Activated T-helper 1 cell treated with anti-CD3 and anti-CD28 coated beads, Interleukin-2, amount 50 U/mL, for 16 hours (primary cell): ENCODE measurements at places on chromosomes 2 and 18.

DNA sequence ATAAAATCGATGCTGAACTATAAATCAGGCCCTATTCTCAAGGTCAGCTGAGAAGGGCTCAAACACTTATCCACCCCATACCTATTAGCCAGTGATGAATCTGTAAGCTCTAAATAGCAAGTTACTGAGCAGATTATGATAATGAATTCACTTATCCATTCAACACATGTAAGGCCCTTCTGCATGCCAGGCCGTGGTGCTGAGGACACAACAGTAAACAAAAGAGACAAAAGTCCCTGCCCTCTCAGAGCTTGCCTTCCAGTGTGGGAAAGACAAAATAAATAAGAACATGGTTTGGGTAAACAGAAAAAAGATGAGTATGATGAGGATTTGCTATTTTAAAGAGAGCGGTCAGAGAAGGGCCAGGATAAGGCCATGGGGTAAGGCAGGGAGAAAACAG is 11.7 kb downstream of the TTC32 start:
- DNase-seq, result no peak

DNA sequence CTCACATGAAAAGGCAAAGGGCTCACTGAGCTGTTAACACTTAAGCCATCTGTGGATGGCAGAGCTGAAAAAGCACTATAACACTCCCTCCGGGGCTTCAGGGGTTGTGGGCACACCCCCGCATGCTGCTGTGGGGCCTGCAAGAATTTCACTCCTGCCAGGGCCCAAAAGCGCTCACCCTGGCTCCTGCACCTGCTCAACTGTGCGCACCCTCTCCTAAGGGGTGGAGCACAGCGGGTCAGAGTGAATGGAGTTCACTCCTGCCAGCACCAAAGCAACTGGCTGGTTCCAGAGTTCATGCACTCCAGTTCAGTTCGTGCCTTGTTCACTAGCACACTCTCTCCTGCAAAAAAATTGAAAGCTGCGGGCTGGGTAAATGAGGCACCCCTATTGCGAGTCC is 814.2 kb upstream of the SLC39A10 start:
- DNase-seq, result no peak

DNA sequence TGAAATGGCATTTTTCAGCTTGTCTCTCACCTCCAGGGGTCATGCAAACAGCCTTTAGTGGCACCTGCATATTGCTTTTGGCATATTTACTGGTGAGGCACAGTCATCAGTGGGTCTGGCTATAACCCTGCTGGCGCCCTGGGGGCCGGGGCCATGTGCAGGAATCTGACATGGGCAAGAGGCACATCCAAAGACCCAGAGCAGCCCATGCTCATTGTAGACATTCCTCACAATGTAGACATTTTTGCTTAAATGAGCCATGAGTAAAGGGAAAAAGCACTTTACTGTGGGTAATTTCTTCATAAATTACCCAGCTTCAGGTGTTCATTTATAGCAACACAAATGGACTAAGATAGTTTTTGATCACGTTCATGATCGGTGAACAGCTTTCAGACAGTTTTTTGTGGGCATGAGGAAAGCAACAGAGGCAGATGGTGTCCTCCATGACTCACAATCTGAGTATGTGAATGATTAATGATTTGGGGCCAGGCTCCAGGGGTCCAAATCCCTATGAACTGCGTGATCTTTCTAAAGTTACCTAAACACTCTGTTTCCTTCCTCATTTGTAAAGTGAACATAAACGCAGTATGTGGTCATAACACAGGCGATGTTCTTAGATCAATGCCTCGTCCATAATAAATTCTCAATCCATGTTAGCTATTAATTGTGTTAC is 85.8 kb downstream of the LIPG start:
- no peak for DNase-seq

DNA sequence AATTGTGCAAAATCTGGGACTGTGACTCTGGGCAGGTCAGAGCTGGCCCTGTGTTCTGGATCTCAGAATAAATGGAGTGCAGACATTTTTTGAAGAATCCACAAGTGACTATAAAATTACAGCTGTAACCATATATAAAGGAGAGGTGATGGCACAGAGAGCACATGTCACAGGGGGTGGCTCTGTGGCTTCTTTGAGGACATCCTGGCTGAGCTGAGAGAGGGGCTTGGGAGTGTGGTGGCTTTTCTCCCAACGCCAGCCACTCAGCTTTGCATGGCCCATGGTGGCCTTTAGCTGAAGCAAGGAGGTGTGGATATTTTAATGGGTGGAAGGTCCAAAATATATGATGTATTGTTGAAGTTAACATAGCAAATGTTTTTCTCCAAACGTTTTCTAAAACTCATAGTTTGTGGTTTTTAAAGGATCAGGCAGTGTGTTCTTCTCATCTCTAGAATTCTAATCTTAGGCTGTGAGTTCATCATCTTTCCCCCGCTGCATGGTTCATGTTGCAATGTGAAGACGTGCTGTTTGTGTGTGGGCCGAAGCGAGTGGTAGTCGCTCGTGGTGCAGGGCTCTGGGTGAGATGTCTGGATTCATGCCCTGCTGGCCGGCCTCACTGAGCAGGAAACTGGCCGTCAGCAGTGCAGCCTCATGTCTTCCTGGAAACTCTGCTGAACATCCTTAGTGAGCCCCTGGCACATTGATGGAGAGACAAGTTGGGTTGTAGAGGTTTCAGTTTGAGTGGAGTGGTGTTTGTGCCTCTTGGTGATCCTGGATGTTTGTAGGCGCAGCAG is 109.9 kb downstream of the ZNF236 start:
- DNase-seq, result no peak

- DNase-seq, result no peak
Observed at GRCh38 chr2:67896076-67896475, 166.7 kb downstream of the C1D start.

GRCh38 chr2:23385748-23386338 is 864 bp downstream of the KLHL29 start:
- no peak for DNase-seq

DNA sequence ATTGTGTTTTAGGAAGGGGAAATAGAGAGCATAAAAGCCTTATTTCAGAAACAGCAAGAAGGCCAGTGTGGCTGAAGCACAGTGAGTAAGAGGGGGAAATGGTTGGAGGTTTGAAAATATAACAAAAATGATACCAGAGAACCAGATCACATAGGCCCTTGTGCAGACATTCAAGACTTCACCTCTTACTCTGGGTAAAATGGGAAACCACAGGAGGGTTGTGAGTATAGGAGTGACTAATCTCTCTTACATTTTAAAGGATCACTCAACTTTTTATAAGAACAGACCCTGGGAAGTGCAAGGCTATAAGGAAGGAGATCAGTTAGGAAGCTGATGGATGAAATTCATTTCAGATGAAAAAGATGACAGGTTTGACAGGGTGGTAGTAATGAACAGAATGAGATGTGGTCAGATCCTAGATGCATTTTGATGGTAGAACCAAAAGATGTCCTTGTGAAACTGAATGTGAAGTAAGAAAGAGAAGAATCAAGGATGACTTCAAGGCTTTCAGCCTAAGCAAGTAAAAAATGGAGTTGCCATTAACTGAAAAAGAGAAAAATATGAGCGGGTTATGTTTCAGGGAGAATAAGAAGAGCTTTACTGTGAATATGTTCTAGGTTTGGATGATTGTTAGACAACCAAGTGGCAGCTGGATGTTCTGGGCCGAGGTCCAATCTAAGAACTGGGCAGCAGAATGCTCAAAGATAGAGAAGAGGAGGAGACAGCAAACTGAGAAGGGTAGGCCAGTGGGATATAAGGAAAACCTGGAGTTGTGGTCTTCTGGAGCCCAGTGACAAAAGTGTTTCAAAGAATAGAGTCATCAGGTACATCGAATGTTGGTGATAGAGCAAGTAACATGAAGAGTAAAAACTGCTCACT is 65.1 kb downstream of the USP40 start:
- DNase-seq, result no peak

DNA sequence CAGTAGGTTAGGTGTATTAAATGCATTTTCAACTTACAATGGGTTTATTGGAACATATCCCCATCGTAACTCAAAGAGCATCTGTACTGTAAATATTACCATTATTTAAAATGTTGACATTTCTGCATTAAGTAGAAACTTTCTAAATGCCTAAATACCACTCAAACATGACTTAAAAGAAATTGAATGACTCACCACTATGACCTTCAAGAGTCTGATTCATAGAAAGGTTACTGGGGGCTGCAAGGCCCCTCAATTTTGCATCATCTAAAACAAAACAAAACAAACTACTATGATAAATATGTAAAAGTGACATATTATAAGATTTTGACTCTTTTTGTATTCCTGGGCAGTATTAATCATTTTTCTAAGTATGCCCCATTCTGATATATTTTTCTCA is 7.6 kb downstream of the WDR35 start:
- no peak for DNase-seq

DNA sequence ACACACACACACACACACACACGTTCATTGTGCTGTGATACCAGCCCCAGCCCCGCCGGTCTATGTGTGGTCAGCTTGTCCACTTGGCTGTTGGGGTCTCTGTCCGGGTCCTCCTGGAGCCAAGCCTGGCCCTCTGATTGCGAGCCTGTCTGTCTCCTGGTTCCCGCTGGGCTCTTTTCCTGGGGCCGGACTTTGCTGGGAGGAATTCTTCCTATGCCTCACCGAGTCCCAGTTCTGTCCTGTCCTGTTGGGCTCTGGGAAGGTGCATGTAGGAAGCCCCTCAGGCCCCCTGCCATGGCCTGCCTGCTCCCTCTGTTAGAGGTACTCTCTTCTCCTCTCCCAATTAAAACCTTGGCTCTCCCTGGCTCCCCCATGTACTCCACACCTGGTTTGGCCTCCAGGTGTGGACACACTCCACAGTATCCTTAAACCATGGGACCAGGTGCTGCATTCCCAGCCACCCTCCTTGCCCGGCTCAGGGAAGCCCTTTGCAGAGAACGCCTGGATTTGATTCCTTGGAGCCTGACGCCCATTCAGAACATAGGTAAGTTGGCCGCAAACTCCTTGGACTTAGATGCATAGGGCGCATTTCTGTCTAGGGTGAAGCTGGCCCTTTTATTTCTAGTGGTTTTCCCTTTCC is 42.3 kb downstream of the CABLES1 start:
- no peak for DNase-seq

GRCh38 chr2:65554765-65555591 is 122.6 kb upstream of the SPRED2 start:
- DNase-seq, result no peak

GRCh38 chr2:119126650-119127049 is 31.9 kb downstream of the C1QL2 start:
- no peak for DNase-seq

- no peak for DNase-seq
Observed at GRCh38 chr2:225937625-225938187, 538.2 kb downstream of the NYAP2 start.

DNA sequence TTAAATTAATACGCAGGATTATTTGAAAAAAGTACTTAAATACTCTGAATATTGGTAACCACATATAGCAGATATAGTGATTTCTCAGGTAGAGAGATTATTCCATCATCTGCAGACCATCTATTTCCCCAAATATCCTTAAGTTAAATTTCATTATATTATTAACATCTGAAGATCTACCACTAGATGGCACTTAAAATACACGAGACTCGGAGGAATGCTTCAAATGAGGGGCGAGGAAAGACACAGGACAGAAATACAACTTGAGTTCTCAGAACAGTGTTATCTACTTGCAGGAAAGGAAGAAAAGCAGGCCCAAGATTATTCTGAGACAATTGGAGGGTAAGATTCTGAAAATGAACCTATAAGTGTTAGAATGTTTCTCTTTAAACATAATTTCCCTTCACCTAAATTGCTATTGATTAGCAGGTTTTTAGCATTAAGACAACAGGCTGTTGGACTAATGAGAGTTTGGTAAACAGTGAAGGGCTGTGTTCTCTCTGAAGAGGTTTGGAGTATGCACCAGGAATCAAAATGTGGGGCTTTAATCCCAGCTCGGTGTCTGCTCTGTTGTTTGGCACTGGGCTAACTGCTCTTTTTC is 76.9 kb upstream of the GCFC2 start:
- no peak for DNase-seq

DNA sequence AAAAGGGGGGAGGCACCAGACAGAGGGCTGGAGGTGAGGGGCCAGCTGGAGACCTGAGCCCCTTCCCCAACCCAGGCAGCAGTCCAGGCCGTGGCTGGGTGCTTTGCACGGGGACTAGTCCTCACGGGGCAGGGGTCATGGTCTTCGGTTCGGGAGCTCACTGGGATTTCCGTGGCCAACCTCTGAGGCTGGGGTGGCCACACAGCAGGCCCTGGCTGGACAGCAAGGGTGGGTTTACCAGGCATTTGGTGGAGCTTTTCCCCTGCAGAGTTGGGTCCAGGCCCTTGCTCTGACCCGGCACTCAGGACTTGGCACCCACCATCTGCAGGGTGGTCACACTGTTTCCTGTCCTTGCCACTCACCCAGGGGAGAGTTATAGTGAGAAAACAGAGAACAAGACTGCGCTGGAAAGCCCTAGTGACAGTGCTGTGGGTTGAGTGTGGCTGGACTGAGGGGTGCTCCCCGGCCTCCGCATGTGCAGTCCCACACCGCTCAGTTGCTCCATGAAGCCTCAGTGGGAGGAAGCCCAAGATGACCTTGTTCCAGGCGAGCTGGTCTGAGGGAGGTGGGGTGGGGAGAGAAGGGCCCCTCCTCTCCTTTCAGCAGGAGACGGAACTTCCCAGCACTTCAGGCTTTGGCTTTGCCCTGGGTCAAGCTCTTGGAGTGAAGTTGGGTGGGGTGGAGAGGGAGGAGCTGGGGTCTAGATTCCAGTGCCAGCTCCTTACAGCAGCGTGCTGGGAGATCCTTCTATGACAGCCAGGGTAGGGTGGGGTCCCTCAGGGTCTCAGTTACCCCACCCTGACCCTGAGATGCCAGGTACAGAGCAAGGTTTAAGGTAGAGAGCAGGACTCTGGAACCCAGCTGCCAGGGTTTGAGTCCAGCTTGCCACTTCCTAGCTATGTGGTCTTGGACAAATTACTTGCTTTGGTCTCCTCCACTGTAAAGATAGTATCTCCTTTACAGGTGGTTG is 219.8 kb downstream of the DYSF start:
- DNase-seq, result no peak

DNA sequence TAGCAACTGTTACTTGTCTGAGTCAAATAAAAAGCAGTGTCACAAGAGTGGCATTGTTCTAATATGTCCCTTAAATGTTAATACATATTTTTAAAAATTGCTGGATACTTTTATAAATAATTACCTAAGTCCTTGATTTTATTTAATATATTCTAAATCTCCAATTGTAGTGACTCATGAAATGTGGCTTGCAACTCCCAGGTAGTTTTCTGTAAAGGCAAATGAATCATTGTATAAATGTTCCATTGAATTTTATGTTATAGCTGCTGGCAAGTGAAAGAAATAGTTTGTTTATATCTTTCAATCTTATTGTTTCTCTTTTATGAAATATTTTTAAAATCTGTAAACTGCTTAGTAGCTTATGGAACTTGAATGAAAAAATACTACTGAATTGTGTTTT is 32.7 kb upstream of the C1GALT1C1L start:
- no peak for DNase-seq
